Activated CD4-positive, alpha-beta memory T cell treated with anti-CD3 and anti-CD28 coated beads for 36 hours (primary cell): ENCODE measurements at places on chromosomes 5 and 9. TPM values are rescaled to one million over a fixed set of nuclear protein-coding genes. Genes with fewer than 3 reads are reported as not detected.

DMRTA1 gene
- total RNA-seq, result not detected

NUTM2F gene
- total RNA-seq, result not detected

PCDHB12 gene
- not detected for total RNA-seq

FREM1 gene
- not detected for total RNA-seq

SLC26A2 gene
- total RNA-seq, result 6.2 TPM

EQTN gene
- not detected for total RNA-seq

BTNL9 gene
- total RNA-seq, result not detected

C7 gene
- total RNA-seq, result not detected

PCDHGB5 gene
- total RNA-seq, result 0.12 TPM

SLC34A3 gene
- total RNA-seq, result not detected

RAB3C gene
- not detected for total RNA-seq

SLC38A9 gene
- 15.0 TPM for total RNA-seq

C5orf58 gene
- not detected for total RNA-seq

WNT8A gene
- total RNA-seq, result not detected

RASEF gene
- total RNA-seq, result not detected

TXNDC8 gene
- total RNA-seq, result not detected

MAST4 gene
- total RNA-seq, result 30.2 TPM

PCDHGB7 gene
- 0.07 TPM for total RNA-seq
